ENCODE measurements at places on chromosomes 4 and X. TPM values are rescaled to one million over a fixed set of nuclear protein-coding genes. Genes with fewer than 3 reads are reported as not detected.

GRCh38 chrX:37755025-37755424, 24.8 kb upstream of the CYBB start:
- DNase-seq, result no peak

GRCh38 chr4:88012647-88013046, 5.2 kb downstream of the PKD2 start:
- DNase-seq, result no peak

Gene ODAPH
- not detected for total RNA-seq

- DNase-seq, result no peak
These were observed 126.7 kb upstream of the AGA start for GRCh38 chr4:177568931-177569330.

DNA sequence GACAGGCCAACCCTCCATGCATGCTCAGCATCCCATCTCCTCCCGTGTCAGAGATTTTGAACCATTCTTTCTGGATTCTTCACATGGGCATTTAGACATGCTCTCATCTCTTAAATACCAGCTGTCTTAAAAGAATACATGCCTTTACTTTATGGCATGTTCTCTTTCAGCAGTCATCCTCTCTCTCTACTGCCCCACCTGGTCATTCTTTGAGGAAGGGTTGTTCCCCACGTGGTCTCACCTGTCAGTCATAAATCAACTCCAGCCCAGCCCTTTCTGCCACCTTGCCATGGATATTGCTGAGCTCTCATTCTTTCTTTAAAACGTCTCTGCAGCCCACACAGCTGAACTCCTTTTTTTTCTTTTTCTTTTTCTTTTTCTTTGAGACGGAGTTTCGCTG, 111.3 kb downstream of the ARHGAP10 start:
- no peak for DNase-seq

Gene MAGEA9B
- not detected for total RNA-seq

Gene CXorf58
- not detected for total RNA-seq

Gene NSG1
- 2.6 TPM for total RNA-seq

Gene TMEM150C
- 7.4 TPM for total RNA-seq

Gene COL25A1
- 1.00 TPM for total RNA-seq

- no peak for DNase-seq
These were observed 35.1 kb upstream of the ZNF41 start for GRCh38 chrX:47518144-47518543.

Gene SCML2
- 0.97 TPM for total RNA-seq

Gene NAP1L3
- total RNA-seq, result 15.0 TPM

- DNase-seq, result no peak
These were observed 64.4 kb downstream of the HAUS3 start for GRCh38 chr4:2177443-2178093.

DNA sequence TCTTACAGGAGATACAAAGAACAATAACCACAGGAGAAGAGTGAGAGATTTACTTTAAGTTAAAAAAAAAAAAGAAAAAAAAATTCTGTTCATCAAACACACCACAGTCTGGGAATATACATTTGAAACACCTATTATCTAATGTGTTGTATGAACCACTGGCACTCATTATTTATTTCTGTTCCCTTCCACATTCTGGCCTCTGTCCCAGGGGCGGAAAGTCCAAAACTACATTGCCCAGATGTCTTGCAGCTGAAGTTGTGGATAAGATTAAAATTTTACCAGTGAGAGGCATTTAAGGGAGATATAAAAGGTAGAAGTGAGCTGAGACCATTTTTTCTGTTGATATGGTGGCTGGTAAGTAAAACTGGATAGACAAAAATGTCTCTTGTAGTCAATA, 56.2 kb downstream of the SCLT1 start:
- no peak for DNase-seq

GRCh38 chr4:183256756-183257385, 63.2 kb downstream of the CLDN22 start:
- DNase-seq, result no peak

DNA sequence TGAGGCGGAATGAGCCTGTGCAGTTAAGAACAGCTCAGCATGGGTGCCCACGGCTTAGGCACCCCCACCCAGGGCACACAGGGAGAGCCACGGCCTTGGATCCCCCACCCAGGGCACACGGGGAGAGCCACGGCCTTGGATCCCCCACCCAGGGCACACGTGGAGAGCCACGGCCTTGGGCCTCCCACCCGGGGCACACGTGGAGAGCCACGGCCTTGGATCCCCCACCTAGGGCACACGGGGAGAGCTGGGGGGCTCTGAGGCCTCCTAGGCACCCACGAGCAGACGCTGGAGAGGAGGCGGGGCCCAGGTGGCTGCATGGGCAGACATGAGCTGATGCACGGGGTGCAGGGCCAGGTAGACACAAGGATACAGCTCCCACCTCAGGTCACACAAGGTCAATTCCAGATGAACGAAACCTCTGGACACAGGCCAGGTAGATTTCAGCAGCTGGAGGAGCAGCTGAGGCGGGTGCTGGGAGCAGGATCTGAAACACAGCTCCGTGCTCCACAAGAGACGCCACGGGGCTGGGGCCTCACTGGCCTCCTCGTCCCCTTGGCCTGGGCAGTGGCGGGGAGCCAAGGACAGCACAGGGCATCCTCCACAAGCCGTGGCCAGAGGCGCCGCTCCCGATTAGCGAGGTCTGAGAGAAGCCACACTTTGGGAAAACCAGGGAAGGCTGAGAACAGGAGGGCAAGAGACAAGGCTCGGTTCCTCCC, 30.8 kb downstream of the GAK start:
- DNase-seq, result no peak

Gene MTNR1A
- total RNA-seq, result not detected

DNA sequence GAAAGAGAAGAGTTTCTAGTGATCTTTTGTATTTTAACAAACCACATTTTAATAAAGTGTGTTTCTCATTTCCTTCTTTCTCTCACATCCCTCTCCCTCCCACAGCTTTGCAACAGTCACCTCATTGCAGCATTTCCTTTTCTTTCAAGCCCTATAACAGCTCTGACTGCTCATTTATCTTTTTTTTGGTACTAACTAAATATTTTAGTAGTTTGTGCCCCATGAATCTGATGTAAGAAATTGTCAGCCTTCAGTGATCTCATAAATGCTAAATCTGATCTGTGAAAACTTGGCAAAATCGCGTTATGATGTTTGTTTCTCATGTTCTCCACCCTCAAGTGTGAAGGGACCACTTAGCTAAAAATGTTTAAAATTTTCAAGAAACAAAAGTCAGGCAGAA, 258.5 kb upstream of the SLIT2 start:
- no peak for DNase-seq
